ENCODE measurements at places on chromosomes 7 and 10.

GRCh38 chr7:7178906-7179305 lies 3.4 kb upstream of the C1GALT1 start:
- no peak for DNase-seq

DNA sequence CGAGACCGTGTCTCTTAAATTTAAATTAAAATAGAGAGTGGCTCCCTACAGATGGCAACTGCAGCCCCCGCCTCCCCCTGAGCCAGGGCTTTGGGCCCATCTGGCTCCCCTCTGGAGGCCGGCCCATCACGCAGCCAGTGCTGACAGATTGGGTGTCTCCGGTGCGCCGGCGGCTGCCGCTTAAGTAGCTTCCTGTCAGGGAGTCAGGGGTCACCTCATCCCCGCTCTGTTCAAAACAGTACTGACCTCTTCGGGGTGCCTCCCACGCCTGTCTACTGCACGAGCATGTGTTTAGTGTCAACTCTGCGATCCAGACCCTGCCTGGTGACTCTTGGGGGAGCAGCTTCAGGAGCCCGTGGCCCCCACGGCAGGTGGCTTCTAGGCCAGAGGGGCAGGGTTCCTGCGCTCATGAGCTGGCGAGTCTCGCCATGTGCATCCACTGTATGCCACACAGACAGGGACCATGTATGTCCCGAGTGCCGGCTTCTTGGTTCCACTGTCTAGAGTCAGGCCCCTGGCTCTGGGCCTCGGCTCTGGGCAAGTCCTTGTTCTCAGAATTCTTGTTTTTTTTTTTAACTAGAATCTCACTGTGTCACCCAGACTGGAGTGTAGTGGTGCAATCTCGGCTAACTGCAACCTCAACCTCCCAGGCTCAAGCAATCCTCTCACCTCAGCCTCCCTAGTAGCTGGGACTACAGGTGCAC lies 36.1 kb downstream of the KCTD7 start:
- DNase-seq: no peak

GRCh38 chr7:41889040-41889439 lies 186.2 kb upstream of the INHBA start:
- no peak for DNase-seq

GRCh38 chr7:106618480-106618879 lies 42.5 kb downstream of the CCDC71L start:
- DNase-seq: no peak

GRCh38 chr10:70656489-70656888 lies 15.8 kb upstream of the ADAMTS14 start:
- DNase-seq: no peak

GRCh38 chr10:51137756-51138529 lies 63.7 kb downstream of the PRKG1 start:
- DNase-seq: no peak

DNA sequence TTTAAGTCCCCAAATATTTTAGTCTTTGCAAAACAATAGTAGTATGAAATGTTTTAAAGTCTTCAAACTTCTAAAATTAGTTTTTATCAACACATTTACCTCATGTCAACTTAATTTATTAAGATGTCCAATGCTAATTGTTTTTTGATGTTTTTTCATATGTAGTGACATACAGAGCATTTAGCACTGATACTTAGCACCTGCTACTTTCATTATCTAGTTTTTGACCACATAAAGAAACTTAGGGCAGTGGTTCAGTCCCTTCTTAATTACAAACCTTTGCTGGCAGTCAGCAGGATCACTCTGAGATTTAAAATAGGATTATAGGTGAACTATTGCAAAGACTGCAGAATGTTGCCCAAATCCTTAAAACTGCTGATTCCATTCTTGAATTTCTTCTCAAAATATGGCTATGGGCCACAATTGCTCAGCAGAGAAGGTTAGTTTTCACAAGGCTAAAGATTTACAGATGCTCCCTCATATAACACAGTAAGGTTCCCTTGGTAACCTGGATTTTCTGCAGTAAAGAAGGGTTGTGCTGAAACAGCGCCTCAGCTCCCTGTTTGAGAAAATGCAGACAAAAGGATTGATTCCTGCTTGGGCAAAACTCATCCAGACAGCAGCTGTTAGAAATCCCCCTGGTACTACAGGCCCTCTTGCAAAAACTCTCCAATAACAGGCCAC lies 3.4 kb downstream of the GPR85 start:
- DNase-seq: no peak

- DNase-seq: no peak
These were observed 175.3 kb upstream of the TMEM229A start for GRCh38 chr7:124208173-124208572.

GRCh38 chr7:8365499-8366110 lies 67.8 kb upstream of the NXPH1 start:
- DNase-seq: peak; percentile 7

DNA sequence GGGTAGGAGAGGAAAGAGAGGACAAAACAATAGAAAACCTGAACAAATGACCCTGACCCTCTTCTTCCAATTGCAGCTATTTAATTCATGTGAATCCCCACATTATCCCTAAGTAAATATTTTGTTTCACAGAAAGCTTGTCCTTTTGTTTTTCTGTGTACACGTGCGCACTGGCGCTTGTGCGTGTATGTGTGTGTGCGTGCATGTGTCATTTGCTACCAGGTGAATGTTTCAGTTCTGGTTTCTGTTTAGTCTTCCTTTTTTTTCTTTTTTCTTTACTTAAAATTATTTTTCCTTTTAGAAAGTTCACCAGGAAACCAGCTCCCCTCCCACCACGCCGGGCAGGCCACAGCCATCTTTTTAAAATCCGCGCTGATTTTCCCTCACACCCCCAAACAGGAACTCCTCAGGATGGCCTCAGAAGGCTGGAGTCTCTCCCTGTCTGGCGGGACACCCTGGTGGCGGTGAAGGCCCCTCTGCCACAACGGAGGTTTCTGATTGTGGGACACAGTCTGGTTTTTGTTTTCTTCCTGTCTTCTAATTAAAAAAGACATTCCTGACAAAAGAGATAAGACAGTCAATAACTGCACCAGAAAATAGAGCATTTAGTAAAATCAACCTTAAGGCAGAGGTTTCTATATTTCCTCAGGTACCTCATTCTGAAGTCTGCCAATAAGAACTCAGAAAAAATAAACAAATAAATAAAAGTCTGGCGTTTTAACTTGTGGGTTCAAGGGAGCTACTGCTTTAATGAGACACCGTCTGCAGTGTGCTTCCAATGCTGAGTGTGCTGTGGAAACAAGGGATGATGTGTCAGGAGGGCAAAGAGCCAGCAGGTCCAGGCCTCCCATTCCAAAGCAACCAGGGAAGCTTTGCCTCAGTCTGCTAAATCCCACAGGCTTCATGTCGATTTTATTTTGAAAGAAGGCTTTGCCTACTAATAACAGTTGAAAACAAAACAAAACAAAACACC lies 17.4 kb downstream of the IRF5 start:
- DNase-seq: peak; percentile 74

DNA sequence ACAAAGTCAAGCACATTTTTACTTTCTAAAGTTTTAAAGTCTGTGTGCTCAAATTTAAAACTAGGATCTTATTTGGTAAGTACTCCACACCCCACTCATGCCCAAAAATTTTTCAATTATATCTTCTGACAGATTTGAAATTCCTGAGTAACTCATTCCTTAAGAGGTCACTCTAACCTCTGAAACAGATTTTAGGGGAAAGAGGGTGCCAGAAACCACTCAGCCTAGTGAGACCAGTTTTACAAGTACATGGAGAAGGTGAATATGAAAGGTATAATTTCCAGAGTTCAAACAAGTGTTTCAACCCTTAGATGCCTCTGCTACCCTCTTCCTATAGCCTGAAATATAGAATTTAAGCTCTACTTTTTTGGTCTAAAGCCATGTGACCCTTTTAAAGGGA lies 79.2 kb downstream of the C7orf25 start:
- DNase-seq: no peak

- no peak for DNase-seq
These were observed 67.5 kb upstream of the COMTD1 start for GRCh38 chr10:75303045-75303777.

- DNase-seq: no peak
These were observed 45.2 kb upstream of the FAM180A start for GRCh38 chr7:135793841-135794240.

DNA sequence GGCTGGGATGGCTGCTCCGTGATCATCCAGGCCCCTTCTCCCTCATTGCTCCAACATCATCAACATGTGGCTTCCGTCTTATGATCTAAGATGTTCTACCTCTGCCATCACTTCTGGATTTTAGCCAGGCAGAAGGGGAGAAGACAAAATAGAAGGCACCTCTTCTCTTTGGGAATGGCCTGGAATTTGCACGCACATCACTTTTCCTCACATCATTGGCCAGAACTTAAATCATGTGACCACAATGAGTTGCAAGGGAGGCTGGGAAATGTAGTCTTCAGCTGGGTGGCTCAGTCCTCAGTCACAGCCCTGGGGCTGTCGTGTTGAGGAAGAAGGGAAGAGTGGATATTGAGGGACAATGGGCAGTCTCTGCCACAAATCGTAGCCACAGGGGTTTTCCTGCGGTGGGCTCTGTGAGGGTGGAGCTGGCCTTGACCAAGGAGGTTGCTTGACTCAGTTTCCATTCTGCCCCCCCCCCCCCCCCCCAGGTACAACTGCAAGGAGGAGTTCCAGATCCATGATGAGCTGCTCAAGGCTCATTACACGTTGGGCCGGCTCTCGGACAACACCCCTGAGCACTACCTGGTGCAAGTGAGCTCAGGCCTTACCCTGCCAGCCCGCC lies 50.3 kb downstream of the PALD1 start:
- DNase-seq: peak; percentile 34

DNA sequence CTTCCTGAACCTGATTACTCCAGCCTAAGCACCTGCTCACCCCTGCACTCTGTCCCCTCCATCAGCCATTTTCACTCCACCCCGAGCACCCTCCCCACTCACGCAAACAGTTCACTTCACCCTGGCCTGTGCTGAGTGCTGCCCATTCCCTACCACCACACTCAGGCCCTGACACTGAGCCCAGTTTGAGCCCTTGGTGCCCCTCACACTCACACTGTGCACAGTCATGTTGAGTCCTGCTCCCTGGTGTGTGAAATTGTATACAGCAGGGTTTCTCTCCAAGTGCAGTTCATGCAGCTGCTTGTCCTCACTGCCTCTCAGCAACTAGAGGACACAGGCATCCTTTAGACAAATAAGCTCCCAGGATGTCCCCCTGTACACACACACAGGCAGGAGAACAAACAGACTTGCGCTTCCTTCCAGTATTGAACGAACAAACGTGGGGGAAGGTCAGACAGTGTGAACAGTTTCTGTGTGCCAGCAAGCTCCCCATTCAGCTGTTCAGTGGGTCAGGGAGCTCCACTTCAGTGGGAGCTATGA lies 6.8 kb downstream of the MYO1G start:
- no peak for DNase-seq

- DNase-seq: no peak
These were observed 29.8 kb downstream of the COL28A1 start for GRCh38 chr7:7505915-7506314.

DNA sequence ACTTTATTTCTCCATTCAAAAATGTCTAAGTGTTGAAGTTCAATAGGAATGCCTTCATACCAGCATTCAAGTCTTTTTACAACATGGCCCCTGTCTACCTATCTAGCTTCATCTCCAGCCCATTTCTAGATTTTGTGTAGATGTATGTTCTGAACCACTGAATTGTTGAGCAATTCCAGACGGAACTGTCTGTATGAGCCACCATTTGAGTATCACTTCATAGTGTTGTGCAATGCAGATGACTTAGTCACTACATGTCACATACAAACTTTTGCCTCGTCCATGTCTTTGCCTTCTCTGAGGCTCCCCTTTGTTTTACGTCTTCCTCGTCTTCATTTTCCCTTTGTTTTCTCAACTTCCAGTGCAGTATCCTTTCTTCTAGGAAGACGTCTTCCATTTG lies 118.1 kb downstream of the INHBA start:
- no peak for DNase-seq

GRCh38 chr10:18197706-18198105 lies 57.5 kb downstream of the CACNB2 start:
- no peak for DNase-seq

DNA sequence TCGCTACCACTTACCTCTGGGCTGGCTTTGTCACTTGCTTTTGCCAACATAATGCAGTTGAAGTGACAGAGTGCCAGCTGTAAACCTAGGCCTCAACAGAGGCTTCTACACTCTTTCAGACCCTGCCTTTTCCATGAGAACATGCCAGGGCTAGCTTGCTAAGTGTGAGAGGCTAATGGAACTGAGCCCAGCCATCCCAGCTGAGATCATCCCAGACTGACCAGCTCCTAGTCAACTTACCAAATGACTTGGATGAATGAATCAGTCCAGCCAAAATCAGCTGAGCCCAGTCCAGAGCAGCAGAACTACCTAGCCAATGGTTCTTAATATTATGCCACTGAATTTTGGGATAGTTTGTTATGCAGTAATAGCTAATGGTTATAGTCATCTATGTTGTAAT lies 34.7 kb upstream of the MKLN1 start:
- DNase-seq: no peak

GRCh38 chr7:120714945-120715344 lies 143.0 kb downstream of the TSPAN12 start:
- DNase-seq: no peak

- no peak for DNase-seq
These were observed 4.9 kb upstream of the CYP3A7 start for GRCh38 chr7:99739699-99740572.

GRCh38 chr10:97380516-97380915 lies 20.6 kb downstream of the RRP12 start:
- DNase-seq: no peak

GRCh38 chr10:70052462-70053217 lies at the start of gene MACROH2A2:
Gene MACROH2A2, plus strand, starts transcription at chr10:70052846. Its CDS starts 22,813 bp downstream, at chr10:70075659.
- no peak for DNase-seq

DNA sequence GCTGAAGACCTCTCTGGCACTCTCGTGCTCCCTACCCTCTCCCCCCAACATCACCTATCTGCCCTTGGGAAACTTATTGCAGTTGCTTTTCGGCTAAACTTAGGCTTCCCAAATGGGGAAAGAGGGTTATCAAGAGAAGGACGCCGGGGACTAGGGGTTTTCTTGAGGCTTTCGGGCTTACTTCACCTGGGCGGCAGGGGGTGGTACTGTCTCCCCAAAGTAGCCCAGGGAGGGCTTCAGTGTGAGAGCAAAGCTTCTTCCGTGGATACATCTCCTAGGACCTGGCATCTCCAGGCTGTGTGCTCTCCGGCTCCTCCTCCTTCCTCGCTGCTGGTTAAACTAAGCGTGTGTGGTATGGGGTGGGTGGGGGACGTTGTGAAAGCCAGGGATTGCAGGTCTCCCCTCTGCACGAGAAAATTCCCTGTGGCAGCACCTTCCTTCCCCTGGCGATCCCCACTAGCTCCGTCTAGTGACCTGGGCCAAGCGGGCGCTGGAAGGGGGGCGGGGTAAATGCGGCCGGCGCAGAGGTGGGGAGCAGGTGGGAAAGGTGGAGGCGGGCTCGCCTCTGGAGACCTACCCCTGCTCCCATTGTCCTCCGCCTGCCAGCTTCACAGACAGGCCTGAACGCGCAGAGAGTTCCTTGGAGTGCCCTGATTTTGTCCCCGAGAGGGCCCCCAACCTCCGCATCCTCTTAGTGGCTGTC lies 1.1 kb downstream of the PLXDC2 start:
- DNase-seq: no peak

GRCh38 chr7:91636129-91636724 lies 244.3 kb downstream of the MTERF1 start:
- DNase-seq: peak; percentile 21
